ENCODE measurements at places on chromosomes 16 and 17.
A peak's percentile ranks its signal among the peaks of the same experiment; 100 is the strongest.

GRCh38 chr17:42760652-42761581, at the start of gene RAMP2:
Gene RAMP2 (plus strand): TSS chr17:42761227. CDS start chr17:42761262, 35 bp downstream.
- DNase-seq, result no peak

DNA sequence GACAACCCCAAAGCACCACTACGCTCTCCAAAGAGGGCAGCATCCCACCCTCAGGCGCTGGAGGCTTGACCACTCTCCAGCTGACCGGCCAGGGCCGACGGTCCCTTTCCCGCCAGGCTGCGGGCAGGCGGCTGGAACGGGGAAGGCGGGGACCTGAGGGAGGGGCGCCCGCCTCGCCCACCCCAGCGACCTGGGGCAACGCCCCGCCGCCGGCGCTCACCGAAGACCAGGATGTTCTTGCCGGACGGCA, 431 bp downstream of the DYNC1LI2 start:
- DNase-seq, result peak; percentile 10

GRCh38 chr16:67965668-67966548, 2.5 kb downstream of the SLC12A4 start:
- DNase-seq, result no peak

GRCh38 chr17:62611292-62611691, 16.2 kb upstream of the MRC2 start:
- no peak for DNase-seq

- DNase-seq, result no peak
Measured at GRCh38 chr17:43599835-43600234, 53.7 kb upstream of the ETV4 start.

DNA sequence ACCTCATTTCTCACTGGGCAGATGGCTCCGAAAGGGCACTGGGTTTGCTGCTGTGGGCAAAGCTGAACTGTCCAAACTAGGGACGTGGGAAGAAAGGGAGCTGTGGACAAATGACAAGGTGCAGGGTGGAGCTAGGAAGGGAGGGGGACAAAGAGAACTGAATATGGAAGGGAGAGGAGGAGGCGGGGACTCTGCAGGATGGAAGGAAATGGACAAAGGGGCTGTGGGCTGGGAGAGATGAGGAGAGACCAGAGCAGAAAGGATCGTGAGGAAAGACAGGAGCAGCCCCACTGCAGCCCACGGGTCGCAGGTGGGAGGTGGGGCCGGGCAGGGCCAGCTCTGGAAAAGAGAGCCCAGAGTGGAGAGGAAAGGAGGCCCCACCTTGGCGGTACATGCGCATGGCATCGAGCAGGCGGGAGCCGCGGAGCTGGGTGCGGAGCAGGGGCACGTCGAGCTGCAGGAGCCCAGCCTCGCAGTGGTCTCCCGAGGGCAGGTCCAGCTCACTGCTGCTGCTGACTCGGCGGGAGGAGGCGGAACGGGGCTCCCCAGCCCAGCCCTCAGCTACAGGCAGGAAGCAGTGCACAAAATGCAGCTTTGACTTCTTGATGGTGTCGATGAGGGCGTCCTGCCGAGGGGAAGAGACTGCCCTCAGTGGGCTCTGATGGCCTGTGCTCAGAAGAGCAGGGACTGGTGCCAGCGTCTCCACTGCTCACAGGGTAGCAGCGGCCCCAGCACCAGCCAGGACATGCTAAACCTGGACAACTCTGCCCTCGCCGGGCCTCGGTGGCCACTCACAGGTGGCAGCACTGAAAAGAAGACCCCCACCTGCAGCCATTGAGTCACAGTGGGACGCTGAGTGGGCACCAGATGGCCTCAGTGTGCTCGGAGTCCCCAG, 66.8 kb downstream of the PIPOX start:
- no peak for DNase-seq

GRCh38 chr16:15777533-15778203, 79.2 kb downstream of the MYH11 start:
- DNase-seq, result peak; percentile 42

- peak; percentile 24 for DNase-seq
Measured at GRCh38 chr17:17043461-17044271, 1.4 kb downstream of the MPRIP start.

DNA sequence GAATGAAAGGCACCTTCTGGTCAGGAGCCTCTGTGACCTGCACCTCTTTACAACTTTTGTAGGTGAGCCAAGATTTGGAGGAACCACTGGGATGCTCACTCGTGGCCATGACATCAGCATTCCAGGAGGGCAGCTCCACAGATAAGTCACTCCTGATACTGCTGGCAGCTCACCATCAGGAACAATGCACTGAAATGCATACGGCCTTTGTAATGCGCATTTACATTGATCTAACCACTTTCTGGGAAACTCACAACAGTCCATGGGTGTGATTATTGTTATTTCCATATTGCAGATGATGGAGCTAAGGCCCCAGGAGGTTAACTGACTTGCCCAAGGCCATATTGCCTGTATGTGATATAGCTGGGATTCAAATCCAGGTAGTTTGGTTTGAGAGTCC, 34.3 kb upstream of the PMFBP1 start:
- no peak for DNase-seq

GRCh38 chr16:47581114-47581513, 120.0 kb downstream of the PHKB start:
- no peak for DNase-seq

GRCh38 chr17:81239714-81240555, 817 bp downstream of the NDUFAF8 start:
- DNase-seq, result peak; percentile 74

DNA sequence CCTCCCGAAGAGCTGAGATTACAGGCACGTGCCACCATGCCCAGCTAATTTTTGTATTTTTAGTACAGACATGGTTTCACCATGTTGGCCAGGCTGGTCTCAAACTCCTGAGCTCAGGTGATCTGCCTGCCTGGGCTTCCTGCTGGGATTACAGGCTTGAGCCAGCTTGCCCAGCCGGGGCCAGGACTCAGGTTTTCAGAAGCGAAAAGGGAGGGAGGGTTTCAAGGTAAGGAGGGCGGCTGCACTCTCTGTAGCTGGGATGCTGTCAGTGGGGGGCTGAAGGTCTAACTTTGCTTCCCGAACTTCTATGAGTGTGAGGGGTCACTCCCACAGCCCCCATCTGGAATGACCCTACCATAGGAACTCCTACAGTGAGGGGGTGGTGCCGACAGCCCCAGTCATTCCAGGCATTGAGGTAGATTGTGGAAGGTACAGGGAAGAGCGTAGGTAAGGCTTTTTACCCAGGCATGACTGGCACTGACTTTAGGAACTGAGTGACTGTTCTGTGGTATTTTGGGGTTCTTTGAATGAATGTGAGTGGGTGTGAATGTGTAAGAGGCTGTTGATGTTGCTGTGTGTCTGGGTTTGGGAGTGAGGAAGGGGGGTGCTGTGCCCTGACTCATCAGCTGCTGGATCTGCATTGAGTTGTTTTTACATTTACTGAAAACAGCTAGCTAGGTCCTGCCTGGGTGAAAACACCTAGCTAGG, 3.8 kb upstream of the C1QL1 start:
- DNase-seq, result peak; percentile 86

DNA sequence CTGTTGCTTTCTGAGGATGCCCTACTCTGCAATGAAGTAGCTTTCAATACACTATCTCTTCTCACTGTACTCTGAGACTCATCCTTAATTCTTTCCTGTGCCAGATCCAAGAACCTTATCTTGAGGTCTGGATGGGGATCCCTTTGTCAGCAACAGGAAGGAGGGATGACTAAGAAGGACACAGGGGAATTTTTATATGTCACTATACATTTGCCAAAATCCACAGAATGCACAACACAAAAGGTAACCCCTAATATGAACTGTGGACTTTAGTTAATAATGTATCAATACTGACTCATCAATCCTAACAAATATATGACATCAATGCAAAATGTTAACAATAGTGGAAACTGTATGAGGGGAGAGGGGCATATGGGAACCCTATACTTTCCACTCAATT, 4.7 kb upstream of the RBBP6 start:
- no peak for DNase-seq

DNA sequence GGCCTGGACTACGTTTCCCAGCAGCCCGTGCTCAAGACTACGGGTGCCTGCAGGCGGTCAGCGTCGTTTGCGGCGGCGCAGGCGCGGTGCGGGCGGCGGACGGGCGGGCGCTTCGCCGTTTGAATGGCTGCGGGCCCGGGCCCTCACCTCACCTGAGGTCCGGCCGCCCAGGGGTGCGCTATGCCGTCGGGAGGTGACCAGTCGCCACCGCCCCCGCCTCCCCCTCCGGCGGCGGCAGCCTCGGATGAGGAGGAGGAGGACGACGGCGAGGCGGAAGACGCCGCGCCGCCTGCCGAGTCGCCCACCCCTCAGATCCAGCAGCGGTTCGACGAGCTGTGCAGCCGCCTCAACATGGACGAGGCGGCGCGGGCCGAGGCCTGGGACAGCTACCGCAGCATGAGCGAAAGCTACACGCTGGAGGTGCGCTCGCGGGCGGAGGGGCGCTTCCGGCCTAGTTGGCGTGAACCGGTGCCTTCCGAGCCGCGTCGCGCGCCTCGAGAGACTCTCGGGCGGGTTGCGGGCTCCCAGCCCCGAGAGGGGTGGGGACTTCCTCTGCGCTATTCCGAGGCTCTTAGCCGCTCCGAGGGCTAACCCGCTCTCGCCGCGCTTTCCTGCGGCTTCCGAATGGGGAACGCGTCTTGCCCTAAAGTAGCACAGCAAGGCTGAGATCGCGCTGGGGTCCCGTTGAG, at the start of gene RBL2:
TSS of gene RBL2 (plus strand) at position 95 of the 689 bp plus-strand sequence. CDS start at position 181, 86 bp downstream.
- peak; percentile 88 for DNase-seq

- no peak for DNase-seq
Measured at GRCh38 chr17:64177311-64178010, 47.5 kb upstream of the ERN1 start.

GRCh38 chr16:6031567-6031966, 934.0 kb upstream of the EEF2KMT start:
- no peak for DNase-seq

DNA sequence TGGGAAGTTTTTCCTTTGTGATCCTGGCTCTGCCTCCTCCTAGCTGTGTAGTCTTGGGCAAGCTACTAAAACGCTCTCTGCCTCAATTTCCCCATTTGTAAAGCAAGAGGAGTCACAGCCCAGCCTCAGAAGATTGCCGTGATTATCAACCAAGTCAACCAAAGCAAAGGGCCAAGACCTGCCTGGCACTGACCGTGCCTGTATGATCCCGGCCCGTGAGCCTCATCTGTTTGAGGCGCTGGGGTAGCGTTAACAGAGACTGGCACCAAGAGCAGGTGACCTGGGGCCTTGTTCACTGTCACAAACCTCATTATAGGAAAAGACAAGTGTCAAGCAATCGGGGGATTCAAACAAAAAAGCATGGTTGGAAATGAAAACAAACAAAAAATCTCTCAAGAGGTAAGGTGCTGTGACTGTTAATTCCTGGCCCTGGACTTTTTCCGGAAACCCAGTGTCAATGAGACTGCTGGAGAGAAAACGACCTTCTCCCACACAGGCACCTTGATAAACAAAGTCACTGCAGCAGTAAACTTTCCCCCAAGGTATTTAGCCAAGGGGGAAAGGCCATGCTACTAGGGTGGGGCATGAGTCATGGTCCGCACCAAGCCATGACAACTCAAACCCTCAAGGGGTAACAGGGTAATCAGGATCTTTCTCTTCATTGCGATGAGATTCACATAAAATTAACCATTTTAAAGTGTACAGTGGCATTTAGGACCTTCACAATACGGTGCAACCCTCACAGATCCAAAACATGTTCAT, 5.4 kb downstream of the MEAK7 start:
- no peak for DNase-seq

- DNase-seq, result no peak
Measured at GRCh38 chr17:57338257-57338914, 82.1 kb downstream of the MSI2 start.

DNA sequence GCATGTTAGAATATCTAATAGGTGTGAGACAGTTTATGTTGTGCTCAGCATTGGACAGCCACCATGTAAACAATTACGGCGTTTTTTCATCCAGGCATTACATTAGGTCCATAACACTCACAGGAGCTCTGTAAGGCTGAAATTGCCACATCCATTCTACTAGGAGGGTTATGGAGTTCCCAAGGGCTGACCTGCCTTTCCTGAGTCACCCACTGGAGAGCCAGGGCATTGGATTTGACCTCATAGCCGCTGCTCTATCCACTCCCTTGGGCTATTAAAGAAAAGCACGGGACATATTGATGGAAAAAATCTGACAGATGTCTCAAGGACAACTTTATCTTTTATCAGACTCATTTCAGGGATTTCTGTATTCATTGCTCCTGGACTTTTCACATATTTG, 306.3 kb upstream of the HSBP1 start:
- DNase-seq, result no peak

DNA sequence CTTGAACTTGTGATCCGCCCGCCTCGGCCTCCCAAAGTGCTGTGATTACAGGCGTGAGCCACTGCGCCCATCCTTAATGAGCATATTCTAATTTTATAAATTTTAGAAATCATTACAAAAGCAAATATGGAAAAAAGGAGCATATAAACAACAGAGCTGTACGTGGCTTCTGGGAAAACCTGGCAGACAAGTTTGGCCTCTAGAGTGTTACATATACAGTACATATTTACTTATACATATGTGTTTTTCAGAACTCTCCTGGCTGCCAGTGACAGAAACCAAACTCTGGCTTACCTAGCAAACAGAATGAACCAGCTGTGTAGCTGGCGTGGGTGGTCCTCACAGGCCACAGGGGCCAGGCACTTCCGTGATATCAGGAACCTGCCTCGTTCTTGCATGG, 10.1 kb downstream of the DRC3 start:
- no peak for DNase-seq

- no peak for DNase-seq
Measured at GRCh38 chr17:18017958-18018357, 21.0 kb downstream of the ATPAF2 start.

DNA sequence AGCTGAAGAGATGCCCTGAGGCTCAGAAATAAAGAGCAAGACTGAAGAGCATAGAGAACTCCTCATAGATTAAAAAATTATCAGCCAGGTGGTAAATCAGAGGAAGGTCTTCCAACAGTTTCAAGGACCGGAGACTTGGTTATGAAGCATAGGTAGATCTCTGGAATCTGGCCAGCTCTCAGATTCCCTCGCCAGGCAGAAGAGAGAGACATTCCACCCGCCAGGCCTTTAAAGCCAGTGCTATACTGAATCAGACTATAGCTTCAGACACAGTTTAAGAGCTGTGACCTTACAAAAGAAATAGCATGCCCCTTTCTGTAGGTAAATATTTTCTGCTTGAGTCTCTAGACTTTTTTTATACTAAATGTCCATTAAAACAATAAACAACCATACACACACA, 70.3 kb downstream of the NFATC3 start:
- DNase-seq, result no peak

DNA sequence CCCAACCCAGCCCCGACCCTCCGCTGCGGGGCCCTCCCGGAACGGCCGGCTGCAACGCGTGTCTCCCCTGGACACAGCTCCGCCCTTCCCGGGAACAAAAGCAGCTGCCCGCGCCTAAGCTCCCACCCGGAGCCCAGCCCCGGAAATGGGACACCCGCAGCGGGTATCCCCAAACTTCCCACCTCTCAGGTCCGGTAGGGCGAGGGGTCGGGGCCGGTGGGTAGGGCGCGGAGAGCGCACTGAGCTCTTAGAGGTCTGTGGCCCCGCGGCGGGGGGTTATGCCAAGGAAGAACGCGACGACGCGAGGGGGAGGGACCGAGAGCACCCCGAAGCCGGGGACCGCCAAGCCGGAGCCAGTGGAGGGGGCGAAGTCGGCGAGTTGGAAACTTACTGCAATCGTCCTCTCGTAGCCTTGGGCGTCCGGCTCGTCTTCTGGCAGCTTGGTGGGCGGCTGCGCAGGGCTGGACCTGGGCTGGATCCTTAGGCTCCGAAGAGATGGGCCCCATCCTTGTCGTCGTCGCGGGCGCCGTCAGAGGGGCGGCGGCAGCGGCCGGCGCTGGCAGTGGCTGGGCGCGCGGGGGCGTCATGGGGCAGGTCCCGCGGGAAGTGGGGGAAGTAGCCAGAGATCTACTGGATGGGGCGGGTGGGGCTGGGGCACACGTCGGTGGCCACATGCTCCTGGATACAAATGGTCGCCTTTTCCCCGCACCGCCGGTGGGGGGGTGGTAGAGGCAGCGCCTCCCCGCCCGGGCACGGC, 6.9 kb downstream of the USP6 start:
- peak; percentile 25 for DNase-seq

Measured in activated CD8-positive, alpha-beta T cell treated with anti-CD3 and anti-CD28 coated beads for 36 hours (primary cell).